CD8-positive, alpha-beta memory T cell (primary cell): ENCODE measurements at places on chromosomes 7 and 10. TPM values are rescaled to one million over a fixed set of nuclear protein-coding genes. Genes with fewer than 3 reads are reported as not detected.

The LRGUK gene
- not detected for polyA plus RNA-seq

The PROSER2 gene
- polyA plus RNA-seq, result 1.7 TPM

The HOXA10 gene
- polyA plus RNA-seq, result 0.09 TPM

The CPEB3 gene
- 1.6 TPM for polyA plus RNA-seq

The LDB3 gene
- polyA plus RNA-seq, result not detected

The ZNF212 gene
- polyA plus RNA-seq, result 8.6 TPM

The CLCN1 gene
- not detected for polyA plus RNA-seq

The RET gene
- polyA plus RNA-seq, result 0.06 TPM

The SPDYE11 gene
- 0.16 TPM for polyA plus RNA-seq

DNA sequence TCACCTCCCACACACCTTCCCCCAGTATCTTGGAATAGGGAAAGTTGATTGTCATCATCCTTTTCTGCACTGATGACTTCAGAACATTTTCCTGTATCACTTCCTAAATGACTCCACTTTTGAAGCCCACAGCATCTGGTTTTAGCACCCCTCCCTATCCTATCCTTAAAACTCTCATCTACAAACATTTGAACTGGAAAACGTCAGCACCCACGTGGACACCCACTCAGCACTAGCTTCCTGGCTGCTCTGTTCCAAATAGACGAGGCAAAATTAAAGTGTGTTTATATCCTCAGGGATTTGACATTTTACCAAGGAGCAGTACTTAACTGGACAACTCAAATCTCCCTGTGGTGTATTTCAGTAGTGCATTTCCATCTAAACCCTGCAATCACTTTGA lies 73.9 kb downstream of the REEP3 start:
- no peaks in the 10 kb centered on the region for H3K27me3 ChIP-seq
- H3K27ac ChIP-seq, result no peak overlapping the region
- no peaks in the 10 kb centered on the region for H3K4me1 ChIP-seq
- H3K36me3 ChIP-seq, result peaks cover 3% of the 10 kb centered on the region

- no peak for DNase-seq
- H3K27ac ChIP-seq, result no peak overlapping the region
- H3K36me3 ChIP-seq, result no peaks in the 10 kb centered on the region
- H3K4me3 ChIP-seq, result no peak overlapping the region
- H3K4me1 ChIP-seq, result no peaks in the 10 kb centered on the region
These were observed 151.9 kb downstream of the CHRM2 start for GRCh38 chr7:137020351-137020750.

- DNase-seq, result no peak
- no peaks in the 10 kb centered on the region for H3K27me3 ChIP-seq
- no peak overlapping the region for H3K27ac ChIP-seq
These were observed 99.8 kb upstream of the MDFIC start for GRCh38 chr7:114822131-114822530.

DNA sequence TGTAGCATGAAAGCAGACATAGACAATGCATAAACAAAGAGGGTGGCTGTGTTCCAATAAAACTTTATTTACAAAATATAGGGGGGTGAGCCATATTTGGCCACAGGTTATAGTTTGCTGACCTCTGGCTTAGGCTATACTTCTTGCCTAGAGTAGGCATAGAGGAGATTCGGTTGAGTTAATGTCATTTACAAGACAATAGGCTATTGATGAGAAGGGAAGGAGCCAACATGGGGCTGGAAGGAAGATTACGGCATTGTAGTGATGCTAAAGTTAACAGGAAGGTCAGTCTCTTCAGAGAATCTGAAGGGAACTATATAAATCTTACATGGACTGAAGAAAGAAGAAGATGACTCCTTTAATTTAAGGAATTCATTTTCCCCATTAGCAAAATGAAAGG lies 463.5 kb downstream of the HTR7 start:
- H3K36me3 ChIP-seq, result no peaks in the 10 kb centered on the region
- H3K4me1 ChIP-seq, result no peaks in the 10 kb centered on the region
- H3K4me3 ChIP-seq, result no peak overlapping the region
- H3K27ac ChIP-seq, result no peak overlapping the region
- DNase-seq, result no peak
- H3K27me3 ChIP-seq, result no peaks in the 10 kb centered on the region

GRCh38 chr7:107890493-107890961 lies 456 bp upstream of the DLD start:
- no peak for DNase-seq
- H3K27ac ChIP-seq, result peak overlapping the region; percentile 93
- H3K4me1 ChIP-seq, result peaks cover 36% of the 10 kb centered on the region
- peaks cover 10% of the 10 kb centered on the region for H3K36me3 ChIP-seq
- no peaks in the 10 kb centered on the region for H3K27me3 ChIP-seq

- H3K4me1 ChIP-seq, result no peaks in the 10 kb centered on the region
- H3K27me3 ChIP-seq, result no peaks in the 10 kb centered on the region
- no peak for DNase-seq
- H3K4me3 ChIP-seq, result no peak overlapping the region
- no peaks in the 10 kb centered on the region for H3K36me3 ChIP-seq
- no peak overlapping the region for H3K27ac ChIP-seq
These were observed 106.4 kb upstream of the FAM20C start for GRCh38 chr7:85883-86515.

DNA sequence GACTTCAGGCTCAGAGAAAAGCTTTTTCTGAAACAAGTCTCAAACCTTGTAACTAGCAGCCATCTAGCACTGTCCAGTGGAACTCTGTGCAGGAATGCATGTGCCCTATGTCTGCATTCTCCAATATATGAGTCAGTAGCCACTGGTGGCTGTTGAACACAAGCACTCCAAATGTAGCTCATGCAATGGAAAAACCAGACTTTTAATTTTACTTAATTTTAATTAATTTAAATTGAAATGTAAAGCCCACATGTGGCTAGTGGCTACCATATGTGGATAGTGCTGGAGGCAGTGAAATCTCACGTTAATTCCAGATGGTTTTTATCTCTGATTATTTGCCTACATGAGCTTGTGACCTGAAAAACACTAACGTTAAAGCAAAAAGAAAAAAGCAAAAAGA lies 225.1 kb downstream of the GATA3 start:
- no peaks in the 10 kb centered on the region for H3K4me1 ChIP-seq
- no peaks in the 10 kb centered on the region for H3K36me3 ChIP-seq

DNA sequence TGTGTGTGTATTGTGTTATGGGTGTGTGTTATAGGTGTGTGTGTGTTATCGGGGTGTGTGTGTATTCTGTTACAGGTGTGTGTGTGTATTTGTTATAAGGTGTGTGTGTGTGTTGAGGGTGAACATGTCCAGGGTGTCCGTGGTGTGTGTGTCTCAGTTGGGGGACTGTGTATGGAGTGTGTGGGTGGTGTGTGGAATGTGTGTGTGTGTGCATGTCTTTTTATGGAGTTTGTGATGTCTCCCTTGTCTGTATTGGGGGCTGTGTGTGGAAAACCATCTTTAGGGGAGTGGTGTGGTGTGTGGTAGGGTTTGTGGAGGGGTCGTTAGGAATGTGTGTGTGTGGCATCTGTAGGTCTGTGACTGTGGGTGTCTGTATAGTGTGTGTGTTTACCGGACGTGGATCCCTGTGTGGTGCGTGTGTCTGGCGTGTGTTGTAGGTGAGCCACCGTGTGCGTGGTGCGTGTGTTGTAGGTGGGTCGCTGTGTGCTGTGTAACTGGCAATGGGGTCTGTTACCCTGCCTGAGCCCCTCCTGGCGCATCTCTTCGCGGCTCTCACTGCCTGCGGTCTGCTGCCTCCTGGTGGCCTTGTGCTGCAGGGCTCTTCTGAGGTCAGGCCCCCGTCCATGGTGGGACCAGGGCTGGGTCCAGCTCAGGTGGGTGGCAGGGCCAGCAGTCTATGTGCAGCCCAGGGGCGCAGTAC lies 61.7 kb downstream of the PALD1 start:
- no peaks in the 10 kb centered on the region for H3K36me3 ChIP-seq
- no peak for DNase-seq
- no peak overlapping the region for H3K27ac ChIP-seq
- no peaks in the 10 kb centered on the region for H3K27me3 ChIP-seq

DNA sequence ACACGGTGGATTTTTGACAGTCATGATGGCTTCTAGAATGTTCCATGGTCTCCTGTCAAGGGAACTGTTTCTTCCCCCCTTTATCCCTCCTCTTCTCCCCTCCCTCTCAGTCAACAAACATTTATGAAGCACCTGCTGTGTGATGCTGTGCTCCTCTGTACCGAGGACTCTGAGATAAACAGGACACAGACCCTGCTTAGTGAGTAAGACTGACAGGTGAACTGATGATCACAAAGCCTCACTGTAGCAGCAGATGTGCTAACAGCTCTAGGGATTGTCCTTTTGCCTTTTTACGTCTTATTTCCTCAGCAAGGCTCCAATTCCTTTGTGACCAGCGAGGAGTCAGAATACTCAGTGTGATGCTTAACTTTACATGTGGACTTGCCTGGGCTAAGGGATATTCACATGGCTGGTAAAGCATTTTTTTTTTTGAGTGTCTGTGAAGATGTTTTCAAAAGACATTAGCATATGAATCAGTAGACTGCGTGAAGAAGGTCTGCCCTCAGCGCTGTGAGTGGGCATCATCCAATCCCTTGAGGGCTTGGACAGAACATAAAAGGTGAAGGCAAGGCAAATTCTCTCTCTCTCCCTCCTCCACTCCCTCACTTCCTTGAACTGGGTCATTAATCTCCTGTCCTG lies 170.1 kb downstream of the ADRA2A start:
- DNase-seq, result no peak
- no peaks in the 10 kb centered on the region for H3K27me3 ChIP-seq
- H3K36me3 ChIP-seq, result no peaks in the 10 kb centered on the region
- H3K27ac ChIP-seq, result no peak overlapping the region
- no peaks in the 10 kb centered on the region for H3K4me1 ChIP-seq

DNA sequence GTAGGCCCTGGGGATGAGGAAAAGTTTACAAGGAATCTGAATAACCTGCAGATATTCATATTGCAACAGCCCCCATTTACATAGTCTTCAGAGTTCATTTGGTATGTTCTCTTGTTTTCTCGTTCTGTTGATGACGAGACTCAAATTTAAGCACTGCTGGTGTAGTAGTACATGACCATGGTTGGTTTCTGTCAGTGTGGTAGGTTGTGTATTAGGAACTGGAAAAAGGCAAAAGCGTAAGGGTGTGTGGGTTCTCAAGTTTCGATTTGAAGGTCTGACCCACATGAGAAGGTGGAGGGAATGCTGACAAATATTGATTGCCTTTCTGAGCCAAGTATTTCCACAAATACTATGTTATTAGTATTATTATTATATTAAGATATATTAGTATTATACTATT lies 151.7 kb downstream of the AUTS2 start:
- no peaks in the 10 kb centered on the region for H3K27me3 ChIP-seq
- no peaks in the 10 kb centered on the region for H3K4me1 ChIP-seq
- H3K4me3 ChIP-seq, result no peak overlapping the region
- no peak for DNase-seq

DNA sequence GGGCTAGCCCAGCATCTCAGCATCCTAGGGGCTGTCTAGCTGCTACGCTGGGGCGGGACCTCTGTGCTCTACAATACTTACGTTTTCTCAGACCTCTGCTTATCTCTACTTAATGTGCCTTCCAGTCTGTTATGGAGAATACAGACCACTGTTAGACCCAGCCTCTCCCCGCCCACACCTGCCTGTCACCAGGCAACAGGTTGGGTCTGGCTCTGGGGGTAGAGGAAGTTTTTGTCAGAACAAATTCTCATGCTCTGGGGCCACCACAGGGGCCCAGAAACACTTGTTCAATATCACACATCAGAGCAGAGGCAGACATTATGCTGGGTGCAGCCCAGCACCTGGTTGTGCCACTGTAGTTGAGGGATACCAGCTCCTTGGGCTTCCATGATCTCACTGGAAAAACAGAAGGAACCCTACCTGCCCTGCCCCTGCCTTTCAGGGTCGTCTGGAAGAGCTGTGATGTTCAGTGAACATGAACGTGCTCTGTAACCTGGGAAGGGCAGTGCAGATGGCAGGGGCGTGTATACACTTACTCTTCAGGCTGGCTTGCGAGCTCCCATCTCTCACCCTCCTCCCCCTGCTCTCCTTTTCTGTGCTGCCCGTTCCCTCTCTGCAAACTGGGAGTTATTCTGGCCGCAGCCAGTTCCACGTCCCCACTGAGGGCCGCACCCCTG lies 135.2 kb upstream of the PODXL start:
- peaks cover 5% of the 10 kb centered on the region for H3K27me3 ChIP-seq
- no peak overlapping the region for H3K4me3 ChIP-seq
- H3K4me1 ChIP-seq, result no peaks in the 10 kb centered on the region
- no peaks in the 10 kb centered on the region for H3K36me3 ChIP-seq

- no peak overlapping the region for H3K4me3 ChIP-seq
- H3K27ac ChIP-seq, result no peak overlapping the region
- H3K36me3 ChIP-seq, result no peaks in the 10 kb centered on the region
- no peaks in the 10 kb centered on the region for H3K27me3 ChIP-seq
- H3K4me1 ChIP-seq, result no peaks in the 10 kb centered on the region
- no peak for DNase-seq
These were observed 665.6 kb downstream of the DNAJB9 start for GRCh38 chr7:109235316-109235715.

- H3K36me3 ChIP-seq, result no peaks in the 10 kb centered on the region
- no peaks in the 10 kb centered on the region for H3K27me3 ChIP-seq
- no peaks in the 10 kb centered on the region for H3K4me1 ChIP-seq
- no peak for DNase-seq
- no peak overlapping the region for H3K27ac ChIP-seq
These were observed 261.9 kb downstream of the ARL4A start for GRCh38 chr7:12949060-12949931.

DNA sequence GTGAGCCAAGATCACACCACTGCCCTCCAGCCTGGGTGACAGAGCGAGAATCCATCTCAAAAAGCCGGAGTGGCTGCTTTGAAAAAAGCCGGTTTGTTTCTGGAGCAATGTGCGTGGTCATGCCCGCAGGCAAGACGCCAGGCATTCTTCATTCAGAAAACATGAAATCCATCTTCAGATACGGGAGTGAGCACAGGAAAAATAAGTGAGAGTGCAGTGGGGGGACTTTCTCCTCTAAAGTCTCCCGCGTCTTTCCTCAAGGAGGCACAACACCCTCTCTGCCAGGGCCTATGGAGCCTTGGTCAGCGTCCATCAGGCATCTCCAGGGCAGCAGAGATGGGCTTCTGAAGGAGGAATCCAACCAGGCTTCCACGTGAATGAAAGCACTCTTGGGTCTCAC lies 62.3 kb upstream of the DGKI start:
- H3K4me1 ChIP-seq, result no peaks in the 10 kb centered on the region
- no peak for DNase-seq
- no peak overlapping the region for H3K27ac ChIP-seq
- H3K36me3 ChIP-seq, result peaks cover 10% of the 10 kb centered on the region

GRCh38 chr10:99560277-99561126 lies 27.8 kb downstream of the NKX2-3 start:
- peak; percentile 30 for DNase-seq
- H3K27ac ChIP-seq, result no peak overlapping the region
- H3K36me3 ChIP-seq, result no peaks in the 10 kb centered on the region
- no peaks in the 10 kb centered on the region for H3K4me1 ChIP-seq
- H3K27me3 ChIP-seq, result no peaks in the 10 kb centered on the region

DNA sequence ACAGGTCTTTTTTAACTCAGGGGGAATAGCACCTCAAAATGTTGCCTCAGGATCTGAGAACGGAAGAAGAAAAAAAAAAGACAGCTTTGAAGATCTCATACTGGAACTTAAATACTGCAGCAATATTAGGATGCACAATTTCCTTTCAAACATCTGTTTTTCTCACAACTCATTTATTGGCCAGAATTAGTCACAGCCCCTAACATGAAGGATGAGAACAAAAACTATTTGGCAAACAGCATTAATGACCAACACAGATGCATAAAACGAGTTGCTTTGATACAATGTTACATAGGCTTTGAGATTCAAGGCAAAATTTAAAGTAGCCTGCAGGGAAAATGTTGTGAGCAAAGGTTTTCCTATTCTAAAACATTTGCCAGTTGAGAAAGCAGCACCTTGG lies 36.5 kb downstream of the JMJD1C start:
- no peak overlapping the region for H3K4me3 ChIP-seq
- DNase-seq, result no peak
- H3K27ac ChIP-seq, result no peak overlapping the region
- no peaks in the 10 kb centered on the region for H3K36me3 ChIP-seq
- no peaks in the 10 kb centered on the region for H3K27me3 ChIP-seq
